ENCODE measurements at places on chromosomes 7 and 10.

- DNase-seq = no peak
These were observed 484.5 kb downstream of the MAGI2 start for GRCh38 chr7:78968951-78969350.

DNA sequence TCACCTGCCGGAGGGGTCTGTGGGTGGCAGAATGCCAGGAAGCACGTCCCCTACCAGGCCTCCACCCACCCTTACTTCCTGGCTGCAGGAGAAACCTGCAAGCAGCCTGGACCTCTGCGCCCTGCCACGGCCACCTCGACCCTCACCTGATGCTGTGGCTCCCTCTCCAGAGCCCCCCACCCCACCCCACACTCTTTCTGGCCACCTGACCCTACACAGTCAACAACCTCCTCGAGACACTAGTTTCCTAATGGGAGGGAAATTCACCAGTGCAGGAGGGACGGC lies 91.3 kb downstream of the PRKAG2 start:
- no peak for DNase-seq

DNA sequence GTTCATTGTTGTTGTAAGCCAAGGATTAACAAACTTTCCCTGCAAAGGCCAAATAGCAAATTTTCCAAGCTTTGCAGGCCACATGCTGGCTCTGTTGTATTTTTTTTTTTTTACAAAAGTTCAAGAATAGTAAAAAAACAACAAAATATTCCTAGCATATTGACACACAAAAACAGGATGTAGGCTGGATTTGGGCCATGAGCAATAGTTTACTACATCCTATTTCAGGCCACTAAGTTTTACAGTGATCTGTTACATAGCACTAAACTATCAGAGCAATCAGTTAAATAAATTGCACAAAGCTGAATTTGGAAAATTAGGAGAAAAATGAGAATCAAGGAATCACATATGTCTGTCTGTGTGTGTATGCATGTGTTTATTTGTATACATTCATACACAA lies 491.8 kb upstream of the GHITM start:
- DNase-seq = no peak

DNA sequence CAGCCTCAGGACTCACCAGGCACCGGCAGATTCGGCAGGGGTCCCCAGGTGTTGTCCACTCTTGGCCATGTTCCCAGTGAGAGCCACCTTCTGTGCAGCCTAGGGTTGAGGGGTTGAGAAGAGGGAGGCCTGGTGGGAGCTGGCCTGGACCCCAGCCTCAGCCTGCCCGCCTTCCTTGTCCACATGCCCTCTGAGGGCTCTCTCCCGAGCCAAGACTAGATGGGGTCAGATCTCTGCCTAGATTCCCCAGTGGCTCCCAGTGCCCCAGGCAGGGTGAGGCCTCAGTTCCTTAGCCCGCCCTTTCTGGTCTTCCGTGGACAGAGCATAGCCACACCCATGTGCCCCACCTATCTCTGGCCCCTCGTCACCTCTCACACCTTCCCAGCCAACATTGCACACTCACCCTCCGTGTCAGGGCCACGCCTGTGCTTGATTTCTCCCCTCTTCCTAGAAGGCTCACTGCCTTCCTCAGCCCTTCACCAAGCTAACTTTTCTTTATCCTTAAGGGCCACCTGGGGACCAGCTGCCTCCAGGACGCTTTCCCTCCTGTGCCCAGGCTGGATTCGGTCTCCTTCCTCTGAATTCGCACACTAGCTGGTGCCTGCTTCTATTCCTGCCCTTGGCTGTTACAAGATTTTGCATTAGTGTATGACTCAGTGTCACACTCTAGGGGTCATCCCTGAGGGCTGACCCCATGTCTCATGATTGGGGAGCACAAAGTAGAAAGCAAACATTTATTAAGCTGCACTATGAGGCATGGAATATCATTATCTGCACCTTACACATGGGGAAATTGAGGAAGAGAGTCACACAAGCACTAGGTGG lies 7.5 kb downstream of the KCP start:
- DNase-seq = no peak

- no peak for DNase-seq
These were observed 29.2 kb upstream of the NPFFR1 start for GRCh38 chr10:70312972-70313371.

- no peak for DNase-seq
These were observed 280.4 kb downstream of the KCNMA1 start for GRCh38 chr10:77357185-77357584.

- no peak for DNase-seq
These were observed 330.4 kb upstream of the AOAH start for GRCh38 chr7:37054624-37055241.

GRCh38 chr7:140160308-140160707 lies 16.5 kb downstream of the KDM7A start:
- no peak for DNase-seq

GRCh38 chr7:116227678-116228239 lies 17.4 kb downstream of the TES start:
- no peak for DNase-seq

DNA sequence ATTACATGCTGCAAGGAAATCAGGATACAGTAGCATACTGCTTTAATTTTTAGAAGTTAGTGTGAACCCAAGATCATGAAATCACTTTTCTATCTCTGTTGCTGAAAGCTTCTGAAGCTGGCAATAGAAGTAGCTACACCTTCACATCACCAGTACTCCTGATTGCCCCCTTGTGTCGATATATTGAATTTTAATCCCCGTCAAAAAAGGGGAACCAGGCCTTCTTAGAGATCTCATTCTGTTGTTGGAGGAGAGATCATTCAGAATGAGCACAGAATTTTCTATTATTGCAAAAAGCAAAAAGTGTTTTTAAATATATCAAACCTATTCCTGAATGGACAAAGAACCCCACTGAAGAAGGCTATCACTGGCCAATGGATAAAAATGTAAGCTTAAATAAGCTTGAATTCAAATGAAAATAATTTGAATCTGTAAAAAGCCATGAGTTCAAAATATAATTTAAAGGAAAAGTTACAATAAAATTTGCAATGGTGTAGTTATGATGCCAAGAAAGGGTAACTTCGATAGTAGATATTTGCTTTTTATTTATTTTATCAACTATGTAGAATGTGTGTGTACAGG lies 39.7 kb upstream of the TEX47 start:
- no peak for DNase-seq

DNA sequence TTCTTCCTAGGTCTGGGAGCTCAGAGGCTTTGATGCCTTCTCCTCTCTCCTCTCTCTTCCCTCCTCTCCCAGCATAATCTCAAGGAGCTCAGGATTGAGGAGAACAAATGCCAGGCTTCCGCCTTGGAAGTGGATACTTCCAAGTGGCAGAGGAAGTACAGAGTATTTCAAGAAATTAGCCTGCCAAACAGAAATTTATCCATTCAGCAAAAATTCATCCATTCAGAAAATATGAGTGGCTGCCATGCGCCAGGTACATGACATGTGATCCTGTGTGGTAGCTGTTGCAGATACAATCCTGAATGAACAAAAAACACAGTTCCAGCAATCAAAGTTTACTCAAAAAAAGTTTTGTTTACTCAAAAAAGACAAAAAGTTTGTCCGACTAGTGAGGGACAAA lies 18.4 kb downstream of the NOLC1 start:
- DNase-seq = no peak

GRCh38 chr7:10483671-10484070 lies 490.0 kb upstream of the PHF14 start:
- no peak for DNase-seq

DNA sequence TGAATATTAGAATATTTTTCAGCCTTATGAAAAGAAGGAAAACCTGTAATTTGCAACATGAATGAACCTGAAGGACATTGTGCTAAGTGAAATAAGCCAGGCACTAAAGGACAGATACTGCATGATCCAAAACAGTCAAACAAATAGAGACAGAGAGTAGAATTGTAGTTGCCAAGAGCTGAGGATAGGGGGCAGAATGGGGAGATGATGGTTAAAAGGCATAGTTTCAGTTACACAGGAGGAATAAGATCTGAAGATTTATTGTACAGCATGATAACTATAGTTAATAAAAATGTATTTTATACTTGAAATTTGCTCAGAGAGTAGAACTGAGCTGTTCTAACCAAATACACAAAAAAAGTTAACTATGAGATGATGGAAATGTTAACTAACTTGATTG lies 149.0 kb upstream of the TMEM106B start:
- DNase-seq = no peak

- DNase-seq = no peak
These were observed at the start of gene CDCA7L for GRCh38 chr7:21945454-21946221. CDCA7L (minus strand) TSS chr7:21945899; CDS start chr7:21945804, 95 bp downstream.

- DNase-seq = no peak
These were observed 518.9 kb upstream of the CELF2 start for GRCh38 chr10:10498781-10499180.

DNA sequence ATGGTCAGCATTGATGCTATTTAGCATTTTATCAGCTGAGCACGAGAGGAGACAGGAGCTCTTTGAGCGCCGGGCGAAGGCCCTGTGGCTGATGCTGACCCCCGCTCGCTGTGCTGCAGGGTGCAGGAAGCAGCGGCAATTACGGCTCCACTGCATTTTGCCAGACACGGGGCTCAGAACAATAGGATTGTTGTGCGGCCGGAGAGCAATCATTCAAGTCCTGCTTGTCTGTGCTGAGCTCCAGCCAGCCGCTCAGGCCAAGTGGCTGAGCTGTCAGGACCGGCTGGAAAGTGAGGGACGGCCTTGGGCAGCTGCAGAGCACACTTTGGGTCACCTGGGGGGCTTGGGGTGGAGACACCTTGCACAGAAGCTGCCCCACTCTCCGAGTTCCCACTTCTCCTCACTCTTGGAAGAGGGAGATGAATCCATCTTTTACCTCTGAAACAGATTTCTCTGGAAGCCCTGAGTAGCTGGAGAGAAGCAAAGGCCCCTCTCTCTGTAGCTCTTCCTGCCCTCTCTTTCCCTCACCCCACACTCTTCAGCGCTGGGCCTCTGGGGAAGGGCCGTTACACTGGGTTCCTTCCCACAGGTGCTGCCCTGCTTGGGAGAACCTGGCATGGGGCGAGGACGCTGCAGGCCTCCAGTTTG lies 17.3 kb upstream of the ADARB2 start:
- DNase-seq = no peak

DNA sequence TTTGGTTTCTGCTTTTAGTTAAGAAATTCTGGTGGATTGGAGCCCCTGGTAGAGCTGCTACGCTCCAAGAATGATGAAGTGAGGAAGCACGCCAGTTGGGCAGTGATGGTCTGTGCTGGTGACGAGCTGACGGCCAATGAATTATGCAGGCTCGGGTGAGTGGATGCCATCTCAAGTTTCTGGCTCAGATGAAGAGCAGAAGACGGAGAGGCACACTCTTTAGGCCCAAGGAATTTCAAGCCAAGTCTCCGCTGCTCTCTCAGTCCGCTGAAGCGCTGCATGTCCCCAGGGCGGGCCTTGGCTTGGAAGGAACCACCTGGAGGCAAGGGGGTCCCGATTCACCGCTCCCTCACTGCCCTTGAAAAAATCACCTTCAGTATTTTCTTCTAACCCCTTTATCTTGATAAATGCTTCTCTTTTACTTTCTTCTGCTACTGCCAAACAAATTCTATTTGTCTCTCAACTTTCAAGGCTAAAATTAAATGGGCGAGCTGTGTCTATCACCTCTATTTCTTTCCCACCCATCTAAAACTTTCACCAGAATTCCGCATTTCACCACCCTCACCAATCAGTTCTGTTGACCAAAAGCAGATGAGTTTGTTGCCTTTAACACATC lies 74.2 kb downstream of the ARMC3 start:
- DNase-seq = no peak

DNA sequence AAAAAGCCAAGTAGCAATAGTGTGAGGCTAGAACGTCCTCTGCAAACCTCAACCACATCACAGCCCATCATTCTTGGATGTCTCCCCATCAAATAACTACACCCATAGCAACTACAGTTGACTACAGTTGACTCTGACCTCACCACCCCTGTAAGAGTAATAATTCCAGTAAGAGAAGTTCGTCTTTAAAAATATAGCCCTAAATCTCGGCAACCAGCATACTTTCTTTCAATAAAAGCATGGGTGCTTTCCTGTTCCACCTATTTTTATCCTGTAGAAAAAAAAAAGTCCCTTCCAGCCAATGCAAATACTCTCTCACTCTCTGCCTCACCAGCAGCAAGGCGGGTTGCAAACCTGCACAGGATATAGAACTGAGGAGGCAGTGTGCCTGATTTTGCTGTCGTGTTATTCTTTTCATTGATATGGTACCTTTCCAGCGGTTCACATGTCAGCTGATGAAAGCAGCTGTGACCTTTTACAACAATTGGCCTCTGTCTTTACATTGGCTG lies 187.5 kb upstream of the NFE2L3 start:
- no peak for DNase-seq

DNA sequence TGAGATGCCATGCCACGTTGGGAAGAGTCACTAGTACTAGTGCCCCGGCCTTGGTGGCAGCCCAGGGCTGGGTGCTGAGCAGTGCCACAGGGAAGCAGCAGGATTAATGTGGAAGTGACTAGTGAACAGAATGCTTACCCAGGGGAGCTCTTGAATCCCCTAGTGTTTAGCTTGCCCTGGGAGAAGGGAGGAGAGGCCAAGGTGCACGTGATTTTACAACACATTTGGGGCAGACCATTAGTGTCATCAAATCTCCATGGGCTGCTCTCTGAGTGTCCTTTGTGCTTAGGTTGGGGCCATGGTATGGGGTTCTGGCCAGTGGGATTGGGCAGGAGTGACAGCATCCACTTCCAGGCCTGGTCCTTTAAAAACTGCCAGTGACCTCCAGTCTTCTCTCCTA lies 37.5 kb downstream of the ARHGAP22 start:
- no peak for DNase-seq
